ENCODE measurements at places on chromosomes 6 and 20. TPM values are rescaled to one million over a fixed set of nuclear protein-coding genes. Genes with fewer than 3 reads are reported as not detected.

- DNase-seq: no peak
Measured at GRCh38 chr6:112620812-112621569, 273.9 kb downstream of the RFPL4B start.

DNA sequence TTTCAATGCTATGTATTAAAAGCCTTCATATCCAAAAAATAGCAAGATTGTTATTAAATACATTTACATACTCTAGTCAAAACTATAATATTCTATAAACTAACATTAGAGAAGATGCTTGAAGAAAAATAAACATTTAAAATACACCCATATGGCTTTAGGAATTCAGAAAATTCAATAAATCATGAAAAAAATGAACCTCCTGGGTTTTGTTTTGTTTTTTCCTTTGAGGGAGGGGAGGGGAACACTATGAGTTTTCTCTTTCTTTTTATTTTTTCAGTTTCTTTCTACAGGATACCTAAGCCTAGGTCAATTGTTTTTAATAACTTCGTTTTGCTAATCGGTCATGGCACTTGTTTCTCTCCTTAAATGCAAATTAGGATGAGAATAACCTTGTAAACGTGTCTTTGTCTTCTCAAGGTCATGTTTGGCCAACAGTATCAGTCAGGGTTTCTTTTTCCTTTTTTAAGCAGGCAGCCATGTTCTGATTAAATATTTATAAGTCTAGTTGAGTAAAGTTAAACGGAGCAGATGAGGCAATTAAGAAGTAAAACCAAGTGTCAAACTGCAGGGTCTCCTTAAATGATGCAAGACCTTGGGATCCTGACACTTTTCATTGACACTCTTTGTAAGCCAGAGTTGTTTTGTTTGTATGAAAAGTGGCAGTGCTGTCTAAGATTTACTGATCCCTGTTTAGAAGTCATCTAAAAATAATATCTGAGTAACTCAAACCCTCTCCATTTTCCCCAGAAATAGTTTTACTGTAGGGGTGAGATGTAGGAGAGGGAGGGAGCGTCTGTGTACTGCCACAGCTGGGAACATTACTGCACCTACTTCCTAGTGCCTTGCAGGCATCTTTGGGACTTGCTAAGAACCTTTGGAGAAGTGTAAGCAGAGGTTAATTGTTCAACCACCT is 392.3 kb downstream of the PLCB1 start:
- DNase-seq: peak; percentile 28

DNA sequence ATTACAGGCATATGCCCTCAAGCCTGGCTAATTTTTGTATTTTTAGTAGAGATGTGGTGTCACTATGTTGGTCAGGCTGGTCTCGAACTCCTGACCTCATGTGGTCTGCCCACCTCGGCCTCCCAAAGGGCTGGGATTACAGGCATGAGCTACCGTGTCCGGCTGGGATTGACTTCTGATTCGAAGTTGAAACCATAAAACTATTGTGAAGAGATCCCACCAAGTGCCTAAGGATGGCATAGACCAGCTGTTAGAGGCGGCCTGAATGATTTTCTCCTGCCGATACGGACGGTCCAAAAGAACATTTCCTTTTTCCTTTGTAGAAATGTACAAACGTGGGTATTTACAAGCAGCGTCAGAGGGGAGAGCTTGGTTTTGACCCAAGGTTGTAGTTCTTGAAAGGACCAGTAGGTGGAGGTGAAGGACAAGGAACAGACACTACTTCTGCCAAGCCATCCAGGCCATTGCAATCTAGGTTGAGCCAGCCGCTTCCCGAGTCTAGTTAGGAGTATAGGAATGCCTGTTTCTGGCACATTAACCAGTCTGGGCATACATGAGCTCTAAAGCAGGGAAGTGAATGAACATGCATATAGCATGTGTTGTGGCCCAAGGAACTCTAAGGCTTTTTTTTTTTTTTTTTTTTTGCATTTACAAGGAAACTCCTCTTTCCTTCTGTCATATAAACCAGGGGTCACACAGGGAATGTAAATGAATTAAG is 29.0 kb downstream of the MOCS3 start:
- DNase-seq: peak; percentile 95

GRCh38 chr6:130995783-130996447 is 67.1 kb downstream of the EPB41L2 start:
- DNase-seq: no peak

Gene ASXL1
- 71.1 TPM for total RNA-seq

Gene ADGRF4
- total RNA-seq: not detected
